ENCODE measurements at places on chromosomes 2 and 18. TPM values are rescaled to one million over a fixed set of nuclear protein-coding genes. Genes with fewer than 3 reads are reported as not detected.

THSD7B gene
- 2.9 TPM for polyA plus RNA-seq

FEV gene
- not detected for polyA plus RNA-seq

DSEL gene
- 20.9 TPM for polyA plus RNA-seq

DPP4 gene
- 117 TPM for polyA plus RNA-seq

ZC3H15 gene
- 99.7 TPM for polyA plus RNA-seq

UGT1A5 gene
- polyA plus RNA-seq: not detected

CYRIA gene
- 3.3 TPM for polyA plus RNA-seq

EPB41L3 gene
- 65.7 TPM for polyA plus RNA-seq

DOK6 gene
- 16.3 TPM for polyA plus RNA-seq

EXOC6B gene
- 20.7 TPM for polyA plus RNA-seq

TGFA gene
- polyA plus RNA-seq: 18.3 TPM

NTSR2 gene
- polyA plus RNA-seq: not detected

PUS10 gene
- 10.2 TPM for polyA plus RNA-seq

DNER gene
- 53.4 TPM for polyA plus RNA-seq

ZNF396 gene
- 7.4 TPM for polyA plus RNA-seq

KCNG2 gene
- polyA plus RNA-seq: 0.24 TPM

DNA sequence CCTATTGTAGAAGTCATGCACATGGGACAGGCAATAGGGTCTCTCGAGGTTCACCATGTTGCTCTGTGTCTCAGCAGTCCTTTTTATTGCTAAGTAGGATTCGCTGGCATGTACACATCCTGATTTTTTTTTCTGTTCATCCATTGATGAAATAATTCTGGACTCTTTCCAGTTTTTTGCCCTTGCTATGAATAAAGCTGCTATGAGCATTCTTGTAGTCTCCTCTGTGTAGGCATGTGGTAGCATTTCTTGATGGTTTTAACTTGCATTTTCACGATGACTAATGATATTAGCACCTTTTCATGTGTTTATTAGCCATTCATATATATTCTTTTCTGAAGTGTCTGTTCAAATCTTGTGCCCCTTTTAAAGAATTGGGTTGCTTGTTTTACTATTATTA, 65.8 kb upstream of the EDAR start:
- no peak for DNase-seq

DNA sequence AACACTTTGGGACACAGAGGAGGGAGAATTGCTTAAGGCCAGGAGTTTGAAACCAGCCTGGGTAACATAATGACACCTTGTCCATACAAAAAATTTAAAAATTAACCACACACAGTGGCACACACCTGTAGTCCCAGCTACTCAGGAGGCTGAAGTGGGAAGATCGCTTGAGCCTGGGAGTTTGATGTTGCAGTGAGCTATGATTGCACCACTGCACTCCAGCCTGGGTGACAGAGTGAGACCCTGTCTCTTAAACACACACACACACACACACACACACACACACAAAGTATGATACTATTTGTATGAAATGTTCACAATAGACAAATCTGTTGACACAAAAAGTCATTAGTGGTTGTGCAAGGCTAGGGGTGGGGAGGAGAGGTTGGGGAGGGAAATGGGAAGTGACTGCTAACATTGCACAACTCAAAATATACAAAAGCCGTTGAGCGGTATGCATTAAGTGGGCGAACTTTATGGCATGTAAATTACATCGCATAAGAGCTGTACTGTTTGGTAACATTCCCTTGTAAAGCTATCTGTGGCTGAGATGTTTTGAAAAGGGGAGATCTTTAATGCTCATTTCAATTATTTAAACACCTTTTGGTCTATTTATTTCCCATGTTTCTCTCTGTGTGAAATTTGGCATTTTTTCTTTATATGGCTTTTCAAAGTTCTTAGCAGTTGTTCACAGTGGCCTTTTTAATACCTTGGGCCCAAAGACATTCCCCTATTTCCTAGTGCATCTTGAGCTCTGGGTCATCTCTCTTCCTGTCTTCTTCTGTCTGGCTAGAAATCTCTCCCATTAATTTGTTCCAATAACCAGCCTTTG, 58.9 kb upstream of the ZNF516 start:
- DNase-seq: no peak

- DNase-seq: no peak
These were observed 88.9 kb downstream of the ITGA4 start for GRCh38 chr2:181546086-181546485.

DNA sequence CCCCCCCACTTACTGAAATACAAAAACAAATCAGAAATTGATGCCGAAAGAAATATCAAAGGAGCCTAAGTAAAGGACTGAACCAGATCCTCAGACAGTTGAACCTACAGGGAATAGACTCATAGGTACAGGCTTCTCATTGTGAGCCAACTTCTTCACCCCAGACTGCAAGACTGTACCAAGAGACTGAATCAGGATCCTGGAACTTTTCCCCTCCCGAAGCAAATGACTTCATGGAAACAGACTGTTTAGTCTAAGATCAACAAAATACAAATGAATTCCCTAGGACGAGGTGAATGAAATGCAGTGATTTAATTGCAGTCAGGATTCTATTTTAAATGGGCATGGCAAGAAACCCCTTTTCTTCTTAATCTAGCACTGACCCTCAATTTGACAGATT, 53.6 kb upstream of the RNF152 start:
- no peak for DNase-seq

- no peak for DNase-seq
These were observed 13.2 kb downstream of the GALR1 start for GRCh38 chr18:77262643-77263465.

DNA sequence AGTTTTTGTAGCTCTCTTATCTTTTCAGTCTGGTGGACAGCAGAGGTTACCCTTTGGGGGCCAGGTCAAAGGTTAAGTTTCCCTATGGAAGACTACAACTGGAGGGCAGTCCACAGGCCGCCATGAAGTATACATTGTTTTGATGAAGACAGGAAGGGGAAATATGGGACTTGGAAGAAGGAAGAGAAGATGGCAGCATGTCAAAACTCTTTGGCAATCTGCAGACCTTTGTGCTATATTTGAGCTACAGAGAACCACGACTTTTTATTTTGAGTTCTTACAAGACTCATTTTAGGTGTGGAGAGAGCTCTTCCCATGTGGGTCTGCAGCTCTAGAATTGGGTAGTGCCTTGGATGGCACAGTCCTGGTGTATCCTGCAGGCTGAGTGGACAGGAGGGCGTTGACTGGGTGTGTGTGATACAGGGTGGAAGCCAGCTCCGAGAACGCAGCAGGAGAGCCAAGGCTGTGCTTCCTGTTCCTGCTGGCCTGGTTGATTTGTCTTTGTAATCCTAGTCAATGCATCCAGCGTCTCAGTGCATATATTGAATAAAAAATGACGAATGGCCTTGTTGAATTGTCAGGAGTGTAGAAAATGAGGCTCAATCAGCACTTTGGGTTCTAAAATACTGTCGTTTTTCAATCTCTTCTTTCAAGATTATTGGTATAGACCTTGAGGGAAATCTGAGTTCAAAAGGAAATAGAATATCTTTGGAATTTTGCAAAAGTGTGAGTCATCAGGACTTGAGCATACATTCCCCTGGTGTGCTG, 11.5 kb downstream of the ITGA6 start:
- no peak for DNase-seq

DNA sequence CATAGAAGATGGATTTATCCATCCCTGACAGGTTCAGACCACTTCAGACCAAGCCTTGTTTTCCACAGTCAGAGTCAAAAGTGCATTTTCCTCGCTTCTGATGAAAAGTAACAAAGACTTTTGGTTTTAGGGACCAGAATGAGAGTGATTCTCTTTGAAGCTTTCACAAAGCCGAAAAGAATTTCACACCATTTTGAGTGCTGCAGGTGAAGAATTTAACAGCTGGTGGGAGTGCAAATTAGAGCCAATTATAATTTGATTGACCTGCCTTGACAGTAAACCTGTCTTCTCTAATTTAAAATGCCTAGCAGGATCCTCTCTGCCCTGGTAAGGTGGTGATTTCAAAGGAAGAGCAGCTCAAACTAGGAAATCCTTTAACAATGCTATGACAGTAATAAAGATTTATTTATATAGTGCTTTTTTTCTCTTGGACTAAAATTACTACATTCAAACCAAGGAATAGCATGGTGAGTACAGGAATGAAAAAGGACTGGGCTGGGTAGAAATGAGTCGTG, 241.6 kb downstream of the HRH4 start:
- DNase-seq: no peak

DNA sequence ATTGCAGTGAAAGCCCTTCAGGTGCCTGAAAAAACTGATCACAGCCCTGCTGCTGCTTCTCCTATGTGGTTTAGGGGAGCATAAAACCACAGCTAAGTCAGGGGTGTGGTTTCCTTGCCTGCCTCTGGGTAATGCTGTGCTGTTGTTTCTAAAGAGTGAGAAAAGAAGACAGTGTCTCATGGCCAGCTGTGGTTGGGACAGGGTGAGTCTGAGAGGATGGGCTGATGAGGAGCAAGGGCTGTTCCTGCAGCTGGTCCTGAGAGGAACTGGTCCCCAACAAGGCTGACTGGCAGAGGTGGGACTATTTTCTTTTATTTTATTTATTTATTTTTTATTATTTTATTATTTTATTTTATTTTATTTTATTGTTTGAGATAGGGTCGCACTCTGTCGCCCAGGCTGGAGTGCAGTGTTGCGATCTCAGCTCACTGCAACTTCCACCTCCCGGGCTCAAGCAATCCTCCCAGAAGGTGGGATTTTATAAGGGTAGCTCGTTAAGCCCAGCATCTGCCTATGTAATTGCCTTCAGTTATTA, 236.7 kb downstream of the FHOD3 start:
- no peak for DNase-seq

GRCh38 chr2:166344286-166345113, 31.2 kb downstream of the SCN9A start:
- no peak for DNase-seq

- no peak for DNase-seq
These were observed 108.1 kb upstream of the SIX3 start for GRCh38 chr2:44833171-44834069.

DNA sequence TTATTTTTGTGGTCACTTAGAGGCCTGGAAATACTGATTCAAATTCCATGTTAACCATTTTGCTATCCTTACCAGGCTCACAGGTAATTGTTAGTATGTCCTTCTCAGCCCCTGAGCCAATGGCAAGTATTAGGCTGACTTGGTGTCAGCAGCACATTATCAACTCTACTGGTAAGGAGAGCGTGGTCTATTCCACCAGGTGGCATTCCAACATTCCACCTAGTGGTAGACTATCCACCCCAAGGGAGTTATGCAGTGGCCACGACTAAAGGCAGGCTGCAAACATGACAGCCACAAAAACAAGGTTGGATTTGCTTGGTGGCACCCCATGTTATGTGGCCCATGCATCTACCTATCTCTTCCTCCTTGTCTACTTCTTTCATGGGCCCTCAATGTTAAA, 31.8 kb upstream of the GCC2 start:
- DNase-seq: no peak

DNA sequence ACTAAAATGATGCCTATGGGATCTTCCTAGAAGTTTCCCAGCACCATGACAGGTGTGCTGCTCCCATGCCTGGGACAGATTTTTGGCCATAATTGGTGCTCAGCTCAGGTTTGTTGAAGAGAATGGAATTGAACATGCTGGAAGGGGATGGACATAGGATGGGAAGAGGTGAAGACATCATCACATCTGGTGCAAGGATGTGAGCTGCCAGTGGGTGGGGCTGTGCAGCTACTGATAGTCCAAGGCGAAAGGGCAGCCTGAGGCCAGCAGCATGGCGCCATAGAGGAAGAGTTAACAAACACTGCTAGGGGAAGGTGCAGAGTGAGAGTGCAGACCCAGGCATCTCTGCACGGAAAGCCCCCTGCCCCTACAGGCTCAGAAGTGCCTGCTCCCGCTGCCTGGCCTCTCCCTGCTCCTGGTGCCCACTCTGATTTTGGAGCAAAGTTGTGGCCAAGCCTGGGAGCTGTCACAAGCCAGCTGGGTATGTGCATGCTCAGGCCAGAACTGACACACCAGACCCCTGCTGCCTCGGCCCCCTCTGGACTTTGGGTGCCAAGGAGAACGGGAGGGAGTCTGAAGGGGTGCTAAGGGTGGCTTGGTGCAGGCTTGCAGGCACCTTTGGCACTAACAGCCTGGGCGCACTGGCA, 178.6 kb downstream of the ZBTB7C start:
- no peak for DNase-seq

- no peak for DNase-seq
These were observed 710 bp downstream of the LMAN2L start for GRCh38 chr2:96739076-96739632.

- DNase-seq: no peak
These were observed 749.5 kb downstream of the RNF144A start for GRCh38 chr2:7666596-7667259.

GRCh38 chr18:45849529-45849928, 24.1 kb downstream of the SIGLEC15 start:
- DNase-seq: no peak

- DNase-seq: no peak
These were observed 32.1 kb upstream of the RHOB start for GRCh38 chr2:20414806-20415205.

- DNase-seq: no peak
These were observed 20.9 kb downstream of the ITM2C start for GRCh38 chr2:230885463-230886130.

DNA sequence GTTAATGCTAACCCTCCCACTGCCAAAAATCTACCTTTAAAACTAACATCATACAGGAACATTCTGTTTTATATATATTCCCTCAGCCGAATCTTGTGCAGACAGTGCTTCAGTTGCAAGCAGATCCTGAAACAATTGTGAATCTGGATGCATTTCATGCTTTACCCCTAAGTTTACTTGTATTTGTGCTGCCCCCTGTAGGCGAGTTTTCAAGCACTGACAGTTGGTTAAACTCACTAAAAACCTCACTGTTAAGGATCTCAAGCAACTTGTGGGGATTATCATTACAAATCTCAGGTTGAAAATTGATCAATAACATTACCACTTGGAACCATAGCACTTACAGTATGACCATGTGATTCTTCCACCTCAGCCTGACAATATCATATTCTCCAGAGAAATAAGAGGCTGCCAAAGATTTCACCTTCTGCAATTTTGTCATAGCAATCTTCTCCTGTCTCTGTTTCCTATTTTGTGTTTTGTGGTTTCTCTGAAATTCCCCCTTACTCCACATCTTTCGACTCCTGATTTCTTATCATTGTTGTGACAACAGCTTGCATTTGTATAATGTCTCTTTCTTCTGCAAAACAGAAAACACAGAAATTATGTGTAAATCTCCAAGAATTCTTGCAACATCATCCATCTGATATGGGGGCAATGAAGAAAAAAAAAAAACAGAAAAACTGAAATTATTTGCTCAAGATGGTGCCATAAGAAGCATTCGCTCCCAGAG, 354.6 kb upstream of the SETBP1 start:
- no peak for DNase-seq

GRCh38 chr2:137051778-137052398, 286.5 kb downstream of the THSD7B start:
- DNase-seq: peak; percentile 9

- DNase-seq: no peak
These were observed 402.0 kb upstream of the ACVR2A start for GRCh38 chr2:147442816-147443215.

GRCh38 chr2:156536534-156536933, 100.4 kb downstream of the GPD2 start:
- DNase-seq: no peak

- peak; percentile 38 for DNase-seq
These were observed 775 bp downstream of the RNF125 start for GRCh38 chr18:32019251-32019948.

- no peak for DNase-seq
These were observed 6.8 kb upstream of the ARHGAP28 start for GRCh38 chr18:6722690-6723089.

GRCh38 chr2:12417786-12418185, 298.9 kb upstream of the TRIB2 start:
- DNase-seq: no peak

All from left renal cortex interstitium (tissue), 4 donors.